ENCODE measurements at places on chromosomes 13 and 19.

DNA sequence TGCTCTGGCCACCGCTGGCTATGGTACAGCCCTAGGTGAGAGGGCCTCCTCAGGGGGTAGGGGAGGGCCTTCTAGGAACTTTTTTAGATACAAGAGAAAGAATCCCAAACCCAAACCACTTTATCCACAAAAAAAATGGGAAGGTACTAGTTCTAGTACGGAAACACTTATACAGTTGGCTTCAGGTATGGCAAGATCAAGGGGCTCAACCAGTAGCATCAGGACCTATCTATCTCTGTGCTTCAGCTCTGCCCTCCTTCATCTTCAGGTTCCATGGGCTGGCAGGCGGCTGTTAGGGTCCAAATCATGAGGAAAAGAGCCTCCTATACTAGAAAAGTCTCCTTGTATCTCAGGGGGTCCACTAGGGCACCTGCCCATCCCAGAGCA, 1.8 kb downstream of the MRI1 start:
- no peak for DNase-seq

- DNase-seq, result no peak
Measured at GRCh38 chr13:100436099-100436498, 152.5 kb downstream of the GGACT start.

DNA sequence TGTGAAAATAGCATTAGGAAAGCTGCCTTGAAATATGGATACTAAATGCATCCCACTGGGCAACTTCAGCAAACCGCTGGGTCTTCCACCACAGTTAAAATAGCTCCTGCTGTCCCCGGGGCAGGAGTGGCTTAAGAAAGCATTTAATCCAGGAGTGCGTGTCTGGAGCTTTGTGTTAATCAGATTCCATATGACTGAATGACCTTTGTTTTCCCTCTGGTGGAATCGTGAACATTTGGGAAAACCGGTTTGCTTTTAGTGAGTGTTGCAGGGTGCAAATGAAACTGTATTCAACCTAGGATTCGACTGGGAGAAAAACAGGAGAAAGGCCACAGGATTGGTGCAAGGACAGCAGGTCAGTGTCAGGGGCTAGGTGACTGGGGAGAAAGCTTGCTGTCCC, 237.6 kb upstream of the MAB21L1 start:
- no peak for DNase-seq

GRCh38 chr19:8110931-8111330, 38.5 kb downstream of the FBN3 start:
- no peak for DNase-seq

DNA sequence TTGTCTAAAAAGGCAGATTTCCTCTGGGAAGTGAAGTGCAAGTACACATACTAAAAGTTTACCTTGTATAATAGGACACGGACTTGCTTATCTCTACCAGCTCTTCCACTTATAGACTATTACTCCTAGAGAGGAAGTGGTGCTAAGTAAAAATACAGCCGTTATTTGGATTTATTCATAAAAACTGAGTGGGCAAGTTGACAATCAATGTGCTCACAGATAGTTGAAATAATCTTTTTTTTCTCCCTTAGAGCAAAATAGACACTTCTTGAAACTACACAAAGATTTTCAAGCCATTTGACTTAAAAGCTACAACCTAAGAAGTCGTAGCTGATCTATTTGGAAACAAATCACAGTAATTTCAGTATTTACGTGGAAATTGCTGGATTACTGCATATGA, 2584.7 kb upstream of the PCDH20 start:
- DNase-seq, result no peak

- DNase-seq, result no peak
Measured at GRCh38 chr13:104442536-104442935, 1376.3 kb upstream of the SLC10A2 start.

- DNase-seq, result peak; percentile 39
Measured at GRCh38 chr13:78121459-78122348, 203.1 kb upstream of the EDNRB start.

DNA sequence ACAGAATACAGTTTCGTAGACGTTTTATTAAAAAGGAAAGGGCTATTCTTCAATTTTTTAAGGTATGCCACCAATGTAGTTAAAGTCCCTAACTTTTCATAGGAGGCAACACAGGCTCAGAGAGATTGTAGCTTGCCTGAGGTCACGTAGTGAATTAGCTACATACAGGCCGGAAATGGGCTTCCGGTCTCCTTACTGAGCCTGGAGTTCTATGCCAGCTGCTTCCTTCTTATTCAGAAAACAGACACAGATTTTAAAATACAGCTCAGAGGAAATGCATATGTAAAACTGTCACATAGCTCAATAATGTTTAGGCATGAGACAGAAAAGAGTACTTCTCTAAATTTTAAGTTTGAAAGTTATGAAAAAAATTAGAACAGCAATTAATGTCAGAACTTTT, 85.4 kb upstream of the TUBA3C start:
- no peak for DNase-seq

DNA sequence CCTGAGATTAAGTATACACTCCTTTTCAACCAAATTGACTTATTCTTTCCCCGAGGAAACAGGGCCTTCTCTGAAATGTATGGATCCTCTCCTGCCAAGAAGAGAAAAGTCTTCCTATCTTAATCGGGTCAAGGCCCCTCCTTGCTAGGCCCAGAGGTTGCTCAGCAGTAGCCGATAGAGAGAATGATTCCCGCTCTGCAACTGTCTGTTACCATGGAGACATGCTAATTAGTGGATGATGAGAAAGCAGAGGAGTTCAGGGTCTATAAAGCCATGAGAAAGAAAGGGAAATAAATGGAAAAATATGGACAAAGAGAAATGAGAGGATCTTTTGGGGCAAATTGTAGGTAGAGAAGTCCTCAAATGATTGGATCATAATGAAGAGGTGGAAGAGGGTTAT, 103.5 kb downstream of the POU4F1 start:
- no peak for DNase-seq

GRCh38 chr19:43524922-43525835, 1.8 kb downstream of the ETHE1 start:
- peak; percentile 51 for DNase-seq

- no peak for DNase-seq
Measured at GRCh38 chr13:112220296-112220875, 153.4 kb downstream of the SOX1 start.

DNA sequence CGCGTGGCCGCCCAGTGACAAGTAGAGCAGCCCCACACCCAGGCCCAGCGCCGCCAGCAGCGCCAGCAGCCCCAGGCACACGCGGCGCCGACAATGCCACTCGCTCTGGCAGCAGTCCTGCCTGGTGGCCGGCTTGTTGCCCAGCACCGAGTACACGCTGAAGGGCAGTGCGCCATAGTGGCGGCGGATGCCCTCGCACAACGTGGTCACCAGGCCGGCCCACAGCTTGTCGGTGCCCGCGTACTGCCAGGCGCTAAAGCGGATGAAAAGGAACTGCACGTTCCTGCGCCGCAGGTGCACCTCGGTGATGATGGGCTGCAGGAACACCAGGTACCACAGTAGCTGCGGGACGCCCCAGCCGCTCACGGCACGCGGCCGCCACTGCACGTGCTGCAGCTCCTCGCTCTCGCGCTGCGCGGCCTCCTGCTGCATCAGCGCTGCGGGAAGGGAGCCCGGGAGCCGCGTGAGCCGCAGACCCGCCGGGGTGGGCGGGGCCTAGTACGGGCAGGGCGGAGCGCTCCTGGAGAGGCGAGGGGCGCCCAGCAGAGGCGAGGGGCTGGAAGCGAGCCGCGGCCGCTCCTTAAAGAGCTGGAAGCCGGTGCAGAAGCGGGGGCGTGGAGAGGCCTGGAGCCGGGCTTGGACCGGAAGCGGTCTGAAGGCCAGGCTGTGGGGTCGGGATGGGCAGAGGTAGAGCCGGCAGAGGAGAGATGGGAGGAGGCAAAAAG, 7.3 kb downstream of the NKPD1 start:
- DNase-seq, result no peak

DNA sequence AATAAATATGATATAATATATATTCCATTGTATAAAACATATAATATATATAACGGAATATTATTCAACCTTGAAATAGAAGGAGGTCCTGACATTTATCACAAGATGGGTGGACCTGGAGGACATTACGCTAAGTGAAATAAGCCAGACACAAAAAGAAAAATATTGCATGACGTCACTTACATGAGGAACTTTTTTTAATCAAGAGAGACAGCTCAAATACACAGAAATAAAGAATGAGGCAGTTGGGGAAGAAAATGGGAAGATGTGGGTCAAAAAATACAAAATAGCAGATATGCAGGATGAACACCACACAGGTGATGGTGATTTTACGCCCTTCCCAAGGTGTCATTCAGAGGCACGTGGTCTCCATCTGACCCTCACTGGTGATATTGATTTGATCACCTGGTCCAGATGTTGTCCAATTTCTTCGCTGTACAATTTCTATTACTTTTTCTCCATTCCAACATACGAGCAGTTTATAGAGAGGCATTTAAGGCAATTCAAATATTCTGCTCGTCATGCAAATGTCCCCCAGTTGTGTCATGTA, 513 bp upstream of the ZNF317 start:
- no peak for DNase-seq

GRCh38 chr19:18239303-18239702, 13.1 kb upstream of the PDE4C start:
- DNase-seq, result no peak

DNA sequence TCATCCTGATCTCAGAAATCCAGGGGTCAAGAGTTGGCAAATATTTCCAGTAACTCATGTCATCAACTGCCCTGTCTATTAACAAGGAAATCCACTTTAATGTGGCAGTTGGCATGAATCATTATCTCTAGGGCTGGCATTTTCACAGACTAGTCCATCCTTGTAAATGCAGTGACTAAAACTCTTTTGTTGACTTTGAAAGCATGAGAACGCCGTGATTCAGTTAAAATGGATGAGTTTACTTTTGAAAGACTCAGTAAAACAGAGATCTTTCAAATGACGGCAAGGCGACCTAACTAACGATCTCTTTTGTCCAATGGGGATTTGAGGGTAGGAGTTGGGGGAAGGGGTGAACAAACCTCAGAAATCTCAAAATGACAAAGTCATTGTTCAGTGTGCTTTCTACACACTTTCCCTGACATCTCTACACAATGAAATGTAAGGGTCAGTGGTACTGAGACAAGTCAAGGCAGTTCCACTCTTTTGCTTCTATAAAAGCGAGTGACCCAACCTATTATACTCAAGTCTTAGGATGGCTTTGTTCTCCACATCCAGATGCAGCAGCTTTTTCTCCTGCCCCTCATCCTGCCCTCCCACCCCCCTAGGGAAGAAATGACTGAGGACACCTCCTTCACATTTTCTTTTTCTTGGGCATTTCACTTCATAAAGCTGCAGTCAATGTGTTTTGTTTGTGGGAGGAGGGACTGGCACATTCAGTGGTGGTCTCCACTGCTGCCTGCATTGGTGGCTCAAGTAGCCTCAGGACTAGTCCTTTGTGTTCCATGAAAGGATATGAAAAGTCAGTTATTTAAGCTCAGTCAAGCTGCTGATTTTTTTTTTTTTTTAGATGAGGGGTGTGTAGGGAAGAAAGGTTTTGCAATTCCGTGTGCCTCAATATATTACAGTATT, 200.5 kb downstream of the ABCC4 start:
- DNase-seq, result peak; percentile 57

- no peak for DNase-seq
Measured at GRCh38 chr13:79463604-79464003, 17.4 kb upstream of the NDFIP2 start.

DNA sequence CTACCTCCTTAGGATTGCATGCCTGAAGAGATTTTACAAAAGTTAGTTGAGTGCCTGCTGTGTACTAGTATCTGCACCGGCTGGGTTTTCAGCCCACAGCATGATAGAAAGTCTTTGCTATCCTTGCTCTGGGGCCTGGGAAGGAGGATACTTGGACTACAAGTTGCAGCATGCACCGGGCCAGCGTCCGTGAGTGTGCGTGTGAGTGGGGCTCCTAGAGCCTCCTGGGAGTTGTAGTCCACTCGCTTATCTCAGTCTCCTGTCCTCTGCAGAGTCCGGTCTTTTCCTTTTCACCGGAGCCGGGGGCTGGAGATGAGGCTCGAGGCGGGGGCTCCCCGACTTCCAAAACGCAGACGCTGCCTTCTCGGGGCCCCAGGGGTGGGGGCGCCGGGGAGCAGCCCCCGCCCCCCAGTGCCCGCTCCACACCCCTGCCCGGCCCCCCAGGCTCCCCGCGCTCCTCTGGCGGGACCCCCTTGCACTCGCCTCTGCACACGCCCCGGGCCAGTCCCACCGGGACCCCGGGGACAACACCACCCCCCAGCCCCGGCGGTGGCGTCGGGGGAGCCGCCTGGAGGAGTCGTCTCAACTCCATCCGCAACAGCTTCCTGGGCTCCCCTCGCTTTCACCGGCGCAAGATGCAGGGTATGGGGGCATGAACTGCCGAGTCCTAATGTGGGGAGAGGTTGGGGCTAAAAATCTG, 20.6 kb downstream of the BRSK1 start:
- peak; percentile 29 for DNase-seq

DNA sequence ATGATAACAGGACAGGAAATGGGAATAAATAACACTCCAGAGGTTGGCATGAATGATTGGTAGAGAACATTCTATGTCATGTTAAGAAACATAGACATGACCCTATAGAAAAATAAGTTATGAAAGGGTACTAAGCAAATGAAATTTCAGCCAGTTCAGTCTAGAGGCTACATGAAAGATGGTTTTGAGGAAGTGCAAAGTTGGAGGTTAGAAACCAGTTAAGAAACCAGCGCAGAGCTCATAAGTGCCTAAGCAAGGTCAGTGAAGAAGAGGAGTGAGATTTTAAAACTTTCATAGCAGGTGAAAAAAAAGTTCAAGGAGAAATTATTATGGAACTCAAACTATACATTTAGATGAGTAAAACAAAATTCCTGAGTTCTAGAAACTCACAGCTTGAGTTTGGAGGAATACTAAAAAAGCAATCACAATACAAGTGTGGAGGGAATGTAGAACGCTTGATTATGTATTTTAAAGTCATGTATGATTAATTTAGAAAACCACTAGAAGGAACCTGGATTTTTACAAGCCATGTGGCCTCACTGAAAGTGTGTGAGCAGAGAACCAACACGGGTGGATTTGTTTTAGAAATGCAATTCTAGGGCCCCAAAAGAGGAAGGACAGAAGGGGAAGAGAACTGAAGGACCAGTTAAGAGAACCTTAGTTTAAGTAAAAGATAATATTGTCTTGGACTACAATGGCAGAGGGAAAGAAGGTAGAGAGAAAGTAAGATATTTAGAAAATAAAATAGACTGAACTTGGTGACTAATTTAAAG, 162.4 kb downstream of the PCDH20 start:
- DNase-seq, result no peak

DNA sequence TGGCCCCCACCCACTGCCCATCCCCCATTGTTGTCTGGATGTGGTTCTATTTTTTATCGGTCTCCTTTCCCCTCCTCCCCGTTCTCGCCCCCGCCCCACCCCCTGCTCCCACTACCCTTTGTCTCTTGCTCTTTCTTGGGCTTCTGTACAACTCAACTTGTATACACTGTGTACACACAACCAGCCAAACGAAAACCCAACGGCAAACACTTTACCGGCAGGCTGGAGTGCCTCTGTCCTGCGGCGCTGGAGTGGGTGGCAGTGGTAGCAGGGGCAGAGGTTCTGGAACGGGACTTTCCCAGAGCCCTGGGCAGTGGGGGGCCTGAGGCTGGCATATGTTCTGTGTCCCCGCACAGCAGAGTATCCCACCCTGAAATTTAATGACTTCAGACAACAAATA, 13.7 kb downstream of the RRAS start:
- DNase-seq, result no peak
